ENCODE measurements at places on chromosomes 4 and X. TPM values are rescaled to one million over a fixed set of nuclear protein-coding genes. Genes with fewer than 3 reads are reported as not detected.

The AFM gene
- polyA plus RNA-seq = not detected

The PHOX2B gene
- polyA plus RNA-seq = not detected

GRCh38 chr4:132683957-132684356 is 465.1 kb upstream of the PCDH10 start:
- no peaks in the 10 kb centered on the region for H3K27me3 ChIP-seq
- no peaks in the 10 kb centered on the region for H3K36me3 ChIP-seq
- no peak overlapping the region for H3K27ac ChIP-seq
- DNase-seq = no peak
- H3K4me1 ChIP-seq = no peaks in the 10 kb centered on the region

DNA sequence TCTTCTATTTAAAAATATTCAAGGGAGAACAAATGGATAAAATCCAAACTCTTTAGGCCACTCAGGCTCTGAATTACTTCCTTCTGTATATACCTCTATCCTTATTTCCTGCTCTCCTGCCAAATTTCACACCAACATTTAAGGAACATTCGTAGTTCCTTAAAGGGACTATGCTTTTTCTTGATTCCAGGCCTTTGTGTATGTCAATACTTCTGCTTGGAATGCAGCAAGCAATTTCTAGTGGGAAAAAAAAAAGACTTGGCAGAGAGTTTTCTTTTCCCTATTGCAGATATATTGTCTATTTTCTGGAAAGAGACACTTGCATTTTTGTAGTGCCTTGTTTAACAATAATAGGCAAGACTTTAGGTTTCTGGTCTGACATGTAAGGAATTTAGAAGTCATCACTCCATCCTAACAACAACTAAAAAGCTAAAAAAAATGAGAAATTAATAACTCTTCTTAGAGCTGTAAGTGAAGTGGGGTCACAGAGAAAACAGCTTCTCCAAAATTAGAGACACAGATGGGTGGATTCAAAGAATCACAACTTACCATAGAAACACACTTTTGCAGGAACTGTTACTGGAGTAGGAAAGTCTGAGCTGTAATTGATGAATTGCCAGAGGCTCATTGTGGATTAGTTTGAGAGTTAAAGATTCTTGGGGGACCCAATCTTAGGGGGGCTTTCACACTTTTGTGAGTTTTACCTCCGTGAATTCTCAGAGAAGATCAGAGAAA is 2.1 kb upstream of the ADH5 start:
- H3K27me3 ChIP-seq = peaks cover 2% of the 10 kb centered on the region
- peak overlapping the region; percentile 95 for H3K4me3 ChIP-seq
- H3K27ac ChIP-seq = peak overlapping the region; percentile 83
- H3K36me3 ChIP-seq = no peaks in the 10 kb centered on the region
- peaks cover 53% of the 10 kb centered on the region for H3K4me1 ChIP-seq

DNA sequence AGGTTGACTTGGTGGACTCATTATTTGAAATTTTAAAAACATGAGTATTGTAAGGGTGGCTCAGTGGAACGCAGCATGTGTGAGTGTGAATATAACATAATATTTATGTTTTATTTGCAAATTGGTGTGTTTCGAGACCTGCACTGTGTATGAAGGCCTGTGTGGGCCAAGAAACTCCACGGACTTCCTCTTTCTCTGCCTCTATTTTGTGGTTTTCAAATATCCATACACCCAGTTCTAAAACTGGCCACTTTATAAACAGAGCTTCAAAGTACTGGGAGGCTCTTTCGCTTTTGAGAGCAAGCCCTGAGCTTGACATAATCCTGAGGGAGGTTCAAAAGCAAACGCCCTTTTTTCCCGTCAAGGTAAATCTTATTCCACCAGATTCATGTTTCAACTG is 187.7 kb downstream of the GPAT3 start:
- peaks cover 2% of the 10 kb centered on the region for H3K27me3 ChIP-seq

- H3K4me3 ChIP-seq = no peak overlapping the region
- peaks cover 30% of the 10 kb centered on the region for H3K36me3 ChIP-seq
- H3K27ac ChIP-seq = no peak overlapping the region
- peaks cover 15% of the 10 kb centered on the region for H3K4me1 ChIP-seq
- no peak for DNase-seq
- peaks cover 2% of the 10 kb centered on the region for H3K27me3 ChIP-seq
These were observed 29.1 kb downstream of the HADH start for GRCh38 chr4:108018884-108019187.

GRCh38 chrX:37485429-37485828 is 86.0 kb upstream of the LANCL3 start:
- H3K4me3 ChIP-seq = no peak overlapping the region
- H3K36me3 ChIP-seq = no peaks in the 10 kb centered on the region
- no peak overlapping the region for H3K27ac ChIP-seq
- no peaks in the 10 kb centered on the region for H3K27me3 ChIP-seq

DNA sequence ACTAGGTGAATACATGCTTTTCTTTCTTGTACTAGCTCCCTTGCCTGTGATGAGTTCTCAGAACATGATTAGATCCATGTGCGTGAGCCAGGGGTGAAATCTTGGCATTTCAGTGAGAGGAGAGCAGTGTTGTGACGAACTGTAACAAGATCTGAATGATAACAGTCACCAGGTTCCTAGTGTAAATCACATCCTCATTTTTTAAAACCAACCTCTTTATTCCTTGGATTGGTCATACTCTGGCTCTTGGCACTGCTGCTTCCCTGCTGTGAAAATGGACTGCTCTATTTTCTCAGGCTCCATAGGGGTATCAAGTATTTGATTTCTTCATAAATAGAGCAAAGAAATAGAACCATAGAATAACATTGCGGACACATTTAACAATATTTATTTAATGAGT is 206.3 kb downstream of the SLC4A4 start:
- H3K27me3 ChIP-seq = no peaks in the 10 kb centered on the region
- peaks cover under 1% of the 10 kb centered on the region for H3K4me1 ChIP-seq
- H3K27ac ChIP-seq = no peak overlapping the region
- H3K4me3 ChIP-seq = no peak overlapping the region
